ENCODE measurements at places on chromosomes 4 and X.
A peak's percentile ranks its signal among the peaks of the same experiment; 100 is the strongest.

GRCh38 chrX:12319003-12319519, 180.8 kb downstream of the FRMPD4 start:
- no peak for DNase-seq

DNA sequence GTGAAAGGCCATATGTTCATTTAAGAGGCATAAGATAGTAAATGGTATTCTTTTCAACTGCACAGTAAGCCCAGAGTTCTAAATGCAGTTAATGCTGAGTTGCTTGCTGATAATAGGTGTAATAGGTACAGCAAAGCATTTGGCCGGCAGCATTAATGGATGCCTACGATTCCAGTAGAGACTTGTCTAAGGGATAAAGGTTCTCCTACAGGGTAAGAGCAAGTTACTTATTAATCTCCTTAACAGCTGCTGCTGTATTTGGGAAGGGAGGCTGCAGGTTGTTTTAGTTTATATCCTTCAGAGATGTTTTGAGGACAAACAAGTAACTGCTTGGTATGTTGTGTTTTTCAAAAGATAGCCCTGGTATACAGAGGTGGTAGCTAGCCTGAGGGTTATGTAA, 16.8 kb downstream of the TSPAN7 start:
- DNase-seq = no peak

- peak; percentile 22 for DNase-seq
These were observed 3.5 kb downstream of the EDA2R start for GRCh38 chrX:66635360-66635759.

- DNase-seq = no peak
These were observed 104.5 kb downstream of the SCD5 start for GRCh38 chr4:82694046-82694445.

GRCh38 chr4:63637270-63637669, 772.0 kb downstream of the TECRL start:
- DNase-seq = no peak

- DNase-seq = no peak
These were observed 24.5 kb upstream of the UGT2B11 start for GRCh38 chr4:69239092-69239491.

GRCh38 chr4:77415689-77416088, 189.9 kb upstream of the CXCL13 start:
- no peak for DNase-seq

- DNase-seq = no peak
These were observed at the start of gene ZCCHC12 for GRCh38 chrX:118823263-118824172. TSS of gene ZCCHC12 (plus strand) at chrX:118823824. CDS start at chrX:118825245, 1,421 bp downstream.

- no peak for DNase-seq
These were observed 427.8 kb downstream of the IL15 start for GRCh38 chr4:142064181-142064580.

GRCh38 chr4:7217474-7218321, 25.4 kb downstream of the SORCS2 start:
- DNase-seq = no peak

GRCh38 chrX:69554321-69554947, 50.3 kb downstream of the NALF2 start:
- no peak for DNase-seq

DNA sequence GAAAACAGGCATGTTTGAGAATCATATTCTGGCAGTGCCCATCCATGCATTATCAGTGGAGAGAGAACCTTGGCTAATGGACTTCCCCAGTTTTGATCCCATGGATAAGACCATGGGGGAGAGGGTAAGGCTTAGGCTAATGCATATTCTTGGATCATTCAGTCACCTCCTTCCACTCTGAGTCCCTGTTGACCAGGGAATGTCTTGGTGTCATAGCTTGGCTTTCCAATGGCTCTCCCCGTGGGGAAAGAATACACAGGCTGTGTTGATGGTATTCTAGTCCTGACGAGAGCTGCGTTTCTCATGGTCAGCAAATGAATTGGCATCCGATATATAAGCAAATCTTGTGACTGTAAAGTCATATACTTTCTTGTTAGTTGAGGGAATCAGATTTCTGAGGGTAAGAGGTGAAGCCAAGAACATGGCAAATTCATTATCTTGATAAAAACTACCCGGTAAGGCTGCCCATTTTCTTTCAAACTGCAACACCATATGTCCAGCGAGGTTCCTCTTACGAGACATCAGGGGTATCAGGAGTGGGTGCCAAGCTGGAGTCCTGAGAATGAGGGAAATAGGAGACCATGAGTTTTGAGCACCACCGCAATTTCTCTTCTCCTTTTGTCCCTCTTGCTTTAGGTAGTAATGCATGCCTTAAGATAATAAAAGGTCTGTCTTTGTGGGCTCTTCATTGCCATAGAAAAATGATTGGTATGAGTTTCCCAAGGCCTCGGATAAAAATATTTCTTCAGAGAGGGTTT, 18.0 kb downstream of the RHOH start:
- no peak for DNase-seq

GRCh38 chr4:121975784-121976183, 23.9 kb upstream of the TRPC3 start:
- DNase-seq = no peak

GRCh38 chr4:79526641-79527565, 118.9 kb upstream of the GK2 start:
- DNase-seq = no peak

DNA sequence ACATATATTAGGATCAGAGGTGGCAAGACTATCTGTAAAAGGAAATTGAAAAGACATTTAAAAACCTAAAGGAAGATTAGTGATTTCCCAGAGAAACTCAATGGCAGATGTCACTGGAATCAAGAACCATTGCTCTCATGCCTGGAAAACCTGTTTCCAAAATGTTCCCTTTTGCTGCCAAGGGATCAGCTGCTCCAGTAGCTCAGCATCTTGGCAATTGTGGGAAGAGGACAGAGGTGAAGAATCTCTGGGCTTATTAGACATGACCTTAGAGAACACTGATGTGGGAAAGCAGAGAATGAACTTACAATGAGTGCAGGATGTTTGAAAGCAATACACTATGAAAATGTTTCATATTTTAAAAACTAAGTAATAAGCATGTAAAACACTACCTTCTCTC, 98.3 kb downstream of the SHROOM3 start:
- no peak for DNase-seq

DNA sequence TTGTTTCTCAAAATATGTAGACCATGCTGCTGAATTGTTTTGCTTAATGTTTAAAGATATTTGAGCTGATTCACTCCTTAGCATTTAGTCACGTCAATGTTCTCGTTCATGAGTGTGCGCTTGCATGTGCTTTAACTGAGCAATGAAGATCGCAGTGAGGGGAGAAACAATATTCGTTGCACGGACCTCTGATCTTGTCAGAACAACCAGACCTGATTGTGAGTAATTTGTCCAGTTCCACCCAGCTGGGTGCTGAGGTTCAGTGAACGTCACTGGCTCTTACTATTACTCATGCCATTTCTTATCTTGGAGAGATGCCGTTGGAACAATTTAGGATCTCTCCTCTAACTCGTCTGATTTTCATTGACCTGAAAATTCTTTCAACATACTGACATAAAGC, 15.0 kb upstream of the PRKX start:
- DNase-seq = peak; percentile 6

DNA sequence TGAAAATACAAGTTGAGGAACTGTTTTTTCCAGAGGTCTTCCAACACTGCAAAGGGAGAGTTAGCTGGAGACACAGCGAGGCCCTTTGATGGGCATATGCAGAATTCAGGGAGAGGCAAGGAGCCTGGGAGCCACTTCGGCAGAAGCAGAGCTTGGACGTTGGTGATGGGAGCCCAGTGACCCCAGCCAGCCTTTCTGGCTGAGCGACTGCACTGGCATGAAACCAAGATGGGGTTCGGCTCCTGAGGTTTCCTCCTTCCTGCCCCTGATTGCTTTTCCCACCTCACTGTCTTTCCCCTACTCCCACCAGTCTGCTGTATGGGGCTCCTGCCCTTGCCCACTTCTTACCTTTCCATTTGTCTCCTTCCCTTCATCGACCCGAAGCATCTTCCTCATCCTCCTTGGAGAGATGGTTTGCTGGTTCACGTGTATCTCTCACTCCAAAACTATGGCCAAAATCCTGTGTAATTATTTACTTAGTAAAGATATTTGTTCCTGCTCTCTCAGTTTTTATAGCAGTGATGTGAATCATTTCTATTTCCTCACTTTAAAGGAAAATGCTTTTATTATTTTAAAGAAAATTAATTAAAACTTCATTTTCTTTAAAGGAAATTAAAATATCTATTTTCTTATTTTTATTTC, 100.5 kb downstream of the NFKB1 start:
- DNase-seq = no peak

- no peak for DNase-seq
These were observed 3.3 kb upstream of the GPC4 start for GRCh38 chrX:133418588-133418987.

DNA sequence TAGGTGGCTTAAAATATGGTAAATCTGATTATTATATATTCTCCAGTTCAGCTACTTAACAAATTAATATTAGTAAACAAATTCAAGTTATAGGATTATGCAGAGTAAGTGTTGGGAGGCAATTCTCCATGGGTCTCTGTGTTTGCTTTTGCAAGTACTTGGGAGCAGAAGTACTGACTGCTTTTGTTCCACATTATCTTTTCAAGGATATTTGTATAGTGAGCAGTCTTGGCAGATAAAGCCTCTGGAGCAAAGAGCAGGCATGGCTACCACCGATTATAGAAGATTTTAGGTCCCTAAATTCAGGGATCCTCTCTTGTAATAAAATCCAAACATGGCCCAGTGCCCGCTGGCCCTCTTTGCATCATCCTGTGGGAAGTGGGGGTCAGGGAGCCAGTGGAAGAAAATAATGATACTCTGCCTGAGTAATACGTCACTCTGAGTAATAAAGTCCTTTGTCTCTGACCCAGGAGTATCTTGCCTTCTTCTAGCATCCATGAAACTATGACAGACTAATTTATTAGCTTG, 23.2 kb downstream of the NDNF start:
- no peak for DNase-seq

- DNase-seq = no peak
These were observed 481.6 kb downstream of the PABPC4L start for GRCh38 chr4:133720001-133720400.

DNA sequence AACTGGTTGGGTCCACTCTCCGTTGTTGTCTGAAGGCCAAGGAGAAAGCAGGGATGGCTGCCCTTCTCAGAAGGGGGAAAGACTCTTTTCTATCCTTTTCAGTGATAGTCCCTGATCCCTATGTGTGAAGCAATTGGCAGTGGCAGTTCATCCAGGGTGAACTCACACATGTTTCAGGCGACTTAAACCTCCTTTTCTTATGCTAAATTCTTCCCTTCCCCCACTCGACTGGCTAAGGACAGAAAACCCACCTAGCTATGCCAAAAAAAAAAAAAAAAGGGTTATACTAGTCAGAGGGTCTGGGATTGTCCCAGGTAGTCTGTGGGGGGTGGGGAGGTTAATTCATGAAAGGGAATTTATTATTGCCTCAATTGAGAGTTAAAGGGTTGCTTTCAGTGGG, 12.2 kb upstream of the ZNF280C start:
- no peak for DNase-seq

DNA sequence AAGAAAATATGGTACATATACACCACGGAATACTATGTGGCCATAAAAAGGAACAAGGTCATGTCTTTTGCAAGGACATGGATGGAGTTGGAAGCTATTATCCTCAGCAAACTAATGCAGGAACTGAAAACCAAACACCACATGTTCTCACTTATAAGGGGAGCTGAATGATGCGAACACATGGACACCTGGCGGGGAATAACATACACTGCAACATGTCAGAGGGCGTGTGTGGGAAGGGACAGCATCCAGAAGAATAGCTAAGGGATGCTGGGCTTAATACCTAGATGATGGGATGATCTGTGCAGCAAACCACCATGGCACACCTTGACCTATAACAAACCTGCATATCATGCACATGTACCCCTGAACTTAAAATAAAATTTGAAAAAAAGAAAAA, 19.5 kb upstream of the CNKSR2 start:
- no peak for DNase-seq

DNA sequence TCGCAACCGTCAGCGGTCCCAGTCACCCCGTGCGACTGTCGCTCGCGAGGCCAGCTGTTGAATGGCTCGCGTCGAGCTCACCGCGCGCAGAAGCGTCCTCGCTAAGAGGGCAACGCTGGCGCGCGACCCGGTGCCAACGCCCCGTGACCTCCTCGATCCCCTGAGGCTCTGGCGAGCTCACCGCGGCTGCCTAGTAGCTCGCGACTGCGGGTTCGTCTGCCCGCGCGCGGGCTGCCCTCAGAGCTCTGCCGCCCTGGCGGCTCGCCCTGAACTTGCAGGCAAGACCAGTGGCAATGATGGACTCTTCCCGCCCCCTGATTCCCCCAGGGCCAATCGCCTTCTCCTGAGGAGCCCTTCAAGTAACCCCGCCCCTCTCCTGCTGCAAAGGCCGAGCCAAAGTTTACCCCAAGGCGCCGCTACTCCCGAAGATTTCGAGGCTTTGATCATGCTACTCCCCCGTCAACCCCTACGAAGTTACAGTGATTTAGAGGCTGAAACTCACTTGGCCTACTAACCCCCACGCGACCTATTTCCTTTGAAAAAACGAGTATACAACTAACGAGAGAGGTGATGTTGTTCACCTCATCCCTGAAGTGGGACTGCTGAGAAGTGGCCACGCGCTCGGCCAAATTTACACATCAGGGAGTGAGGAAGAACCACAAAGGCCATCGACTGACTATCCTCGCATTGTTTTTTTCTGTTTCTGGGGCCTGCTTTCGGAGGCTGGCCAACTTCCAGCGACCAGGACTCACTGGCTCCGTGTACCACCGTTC, 37.5 kb downstream of the PGRMC1 start:
- DNase-seq = no peak

DNA sequence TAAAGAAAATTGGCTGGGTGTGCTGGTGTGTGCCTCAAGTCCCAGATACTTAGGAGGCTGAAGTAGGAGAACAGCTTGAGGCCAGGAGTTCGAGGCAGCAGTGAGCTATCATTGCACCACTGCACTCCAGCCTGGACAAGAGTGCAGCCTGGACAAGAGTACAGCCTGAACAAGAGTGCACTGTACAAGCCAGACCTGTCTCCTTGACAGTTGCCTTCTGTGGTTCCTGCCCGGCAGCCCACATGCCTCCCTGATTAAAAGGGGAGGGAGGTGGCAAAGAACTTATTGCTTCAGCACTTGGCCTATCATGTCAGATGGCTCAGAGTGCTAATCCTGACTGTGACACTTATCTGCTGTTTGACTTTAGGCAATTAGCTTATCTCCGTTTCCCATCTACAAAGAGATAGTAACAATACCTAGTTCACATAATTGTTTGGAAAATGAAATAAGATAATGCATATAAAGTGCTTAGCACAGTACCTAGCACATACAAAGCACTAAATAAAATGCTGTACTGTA, 249.1 kb downstream of the DCLK2 start:
- no peak for DNase-seq

DNA sequence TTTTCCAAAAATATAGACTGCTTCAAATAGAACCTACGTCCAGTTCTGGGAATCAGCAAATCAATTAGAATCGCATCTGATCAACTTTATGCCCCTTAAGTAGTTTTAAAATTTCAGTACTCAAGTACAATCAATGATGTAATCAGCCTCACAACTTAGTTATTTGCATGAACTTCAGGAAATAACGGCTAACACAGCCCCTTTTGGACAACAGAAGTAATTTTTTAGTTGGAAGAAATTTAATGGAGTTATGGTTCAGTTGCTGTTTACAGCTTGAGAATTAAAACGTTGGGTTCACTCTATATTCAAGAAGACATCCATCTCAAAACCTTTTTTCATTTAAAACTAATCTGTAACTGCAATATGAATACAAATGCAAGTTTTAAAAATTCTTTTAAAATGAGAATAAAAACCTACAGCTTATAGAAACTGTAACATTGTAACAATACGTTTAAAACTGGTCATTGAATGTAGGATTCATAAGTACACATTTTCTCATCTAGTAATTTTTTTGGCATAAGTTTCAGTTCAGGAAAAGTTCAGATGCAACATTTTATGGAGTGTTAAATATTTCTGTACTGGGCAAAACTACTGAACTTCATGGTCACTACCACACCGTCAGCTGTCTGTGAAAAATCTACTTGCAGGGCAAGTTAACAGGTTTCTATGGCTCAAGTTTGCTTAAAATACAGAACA, 956 bp downstream of the TAPT1 start:
- peak; percentile 15 for DNase-seq
